ENCODE measurements at places on chromosomes 2 and 18. TPM values are rescaled to one million over a fixed set of nuclear protein-coding genes. Genes with fewer than 3 reads are reported as not detected.

DNA sequence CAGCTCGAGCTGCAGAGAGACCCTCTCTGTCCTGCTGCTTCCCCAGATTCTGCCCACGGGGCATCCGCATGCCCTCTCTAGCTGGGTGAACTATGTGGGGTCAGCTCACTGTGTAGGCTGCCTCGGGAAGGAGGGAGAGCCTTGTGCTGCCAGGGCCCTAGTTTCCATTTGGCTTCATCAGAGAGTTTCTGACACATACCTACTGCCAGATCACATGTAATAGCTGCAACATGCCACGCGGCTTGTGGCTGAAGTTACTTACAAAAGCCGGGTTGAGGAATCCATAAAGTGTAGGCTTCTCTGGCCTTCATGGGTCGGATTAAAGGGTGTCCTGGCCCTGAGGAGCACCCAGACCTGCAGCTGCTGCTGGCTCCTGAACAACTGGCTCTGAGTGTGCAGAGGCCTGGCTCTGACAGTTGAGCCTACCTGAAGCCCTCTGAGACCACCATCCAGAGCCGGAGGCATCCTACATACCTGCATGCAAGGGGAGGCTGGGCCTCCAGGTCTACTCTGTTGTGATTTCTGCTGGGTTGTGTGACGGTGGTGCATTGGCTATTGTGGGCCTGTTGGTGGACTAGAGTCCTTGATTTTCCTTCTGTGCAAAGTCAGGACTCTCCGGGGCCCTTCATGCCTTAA lies 130.0 kb downstream of the SH3RF3 start:
- no peak for DNase-seq

DNA sequence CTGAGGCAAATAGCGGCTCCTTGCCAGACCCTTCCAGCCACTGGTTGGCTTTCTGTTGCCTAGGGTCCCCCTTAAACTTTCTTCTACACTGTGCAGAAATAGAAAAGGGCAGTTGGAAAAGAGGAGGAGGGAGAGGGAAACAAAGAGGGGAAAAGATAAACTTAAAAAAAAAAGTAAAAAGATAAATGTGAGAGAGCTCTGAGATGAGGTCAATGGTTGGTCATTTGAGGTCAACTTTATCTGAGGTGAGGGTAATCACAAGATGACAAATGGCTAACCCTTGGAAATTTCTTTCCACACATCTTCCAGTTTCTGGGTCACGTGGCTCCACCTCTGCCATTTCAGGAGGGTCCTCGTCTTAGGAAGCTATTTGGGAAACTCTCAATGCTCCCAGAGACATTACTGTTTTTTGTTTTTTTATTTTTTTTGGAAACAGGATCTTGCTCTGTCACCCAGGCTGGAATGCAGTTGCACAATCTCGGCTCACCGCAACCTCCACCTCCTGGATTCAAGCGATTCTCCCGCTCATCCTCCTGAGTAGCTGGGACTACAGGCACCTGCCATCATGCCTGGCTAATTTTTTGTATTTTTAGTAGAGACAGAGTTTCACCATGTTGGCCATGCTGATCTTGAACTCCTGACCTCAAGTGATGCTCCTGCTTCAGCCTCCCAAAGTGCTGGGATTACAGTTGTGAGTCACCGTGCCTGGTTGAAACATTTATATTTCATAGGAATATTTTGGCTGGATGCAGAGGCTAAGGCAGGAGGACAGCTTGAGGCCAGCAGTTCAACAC lies 199.9 kb downstream of the TGIF1 start:
- no peak for DNase-seq

DNA sequence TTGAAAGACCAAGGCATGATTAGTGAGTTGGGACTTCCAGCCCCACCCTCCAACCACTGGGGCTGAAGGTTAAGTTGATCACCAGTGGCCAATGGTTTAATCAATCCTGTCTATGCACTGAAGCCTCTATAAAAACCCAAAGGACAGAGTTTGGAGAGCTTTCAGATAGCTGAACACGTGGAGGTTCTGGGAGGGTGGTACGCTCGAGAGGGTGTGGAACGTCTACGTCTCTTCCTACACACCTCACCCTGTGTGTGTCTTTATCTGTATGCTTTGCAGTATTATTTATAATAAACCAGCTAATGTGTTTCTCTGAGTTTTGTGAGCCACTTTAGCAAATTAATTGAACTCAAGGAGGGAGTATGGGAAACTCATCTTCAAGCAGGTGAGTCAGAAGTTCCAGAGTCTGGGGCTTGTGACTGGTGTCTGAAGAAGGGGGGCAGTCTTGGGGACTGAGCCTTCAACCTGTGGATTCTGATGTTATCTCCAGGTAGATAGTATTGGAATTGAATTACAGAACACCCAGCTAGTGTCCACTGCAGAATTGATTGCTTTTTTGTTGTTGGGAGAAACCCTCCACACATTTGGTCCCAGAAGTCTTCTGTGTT lies 20.3 kb downstream of the ACTR3 start:
- peak; percentile 58 for DNase-seq

GRCh38 chr2:218806346-218806978 lies 24.5 kb downstream of the CYP27A1 start:
- DNase-seq = no peak

DNA sequence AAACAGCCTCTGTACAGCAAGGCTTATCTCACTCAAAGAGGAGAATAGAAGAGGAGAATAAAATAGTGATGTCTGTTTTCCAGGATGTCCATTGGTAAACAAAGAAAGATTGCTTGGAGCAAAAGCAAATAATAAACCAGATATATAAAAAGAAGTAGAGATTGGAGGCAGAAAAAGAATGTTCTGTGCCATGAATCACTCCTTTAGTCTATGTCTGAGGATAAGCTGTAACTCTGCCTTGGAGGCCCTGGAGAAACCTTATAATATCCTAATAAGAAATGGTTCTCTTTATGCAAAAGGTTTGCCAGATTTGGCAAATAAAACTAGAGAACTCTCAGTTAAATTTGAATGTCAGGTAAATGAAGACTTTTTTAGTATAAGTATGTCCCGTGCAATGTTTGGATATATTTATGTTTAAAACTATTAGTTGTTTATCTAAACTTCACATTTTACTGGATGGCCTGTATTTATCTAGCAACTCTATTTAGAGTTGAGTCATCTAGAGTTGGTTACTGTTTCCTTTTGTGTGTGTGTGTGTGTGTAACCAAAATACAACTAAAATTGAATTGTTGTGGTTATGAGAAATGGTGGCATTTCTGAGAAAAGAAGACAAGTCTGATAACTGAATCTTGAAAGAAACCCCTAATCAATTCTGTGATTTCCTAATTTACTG lies 510.3 kb upstream of the SETBP1 start:
- DNase-seq = no peak

- DNase-seq = no peak
These were observed 219.6 kb downstream of the MBD2 start for GRCh38 chr18:54004828-54005227.

- no peak for DNase-seq
These were observed 876.2 kb upstream of the POU3F3 start for GRCh38 chr2:103977668-103978067.

COMMD1 gene
- total RNA-seq = 29.1 TPM

GRCh38 chr2:196275646-196276352 lies 104.4 kb upstream of the STK17B start:
- DNase-seq = no peak

ASB18 gene
- not detected for total RNA-seq

ABCG5 gene
- total RNA-seq = not detected

RGPD4 gene
- total RNA-seq = 0.64 TPM

ALK gene
- total RNA-seq = not detected

DNA sequence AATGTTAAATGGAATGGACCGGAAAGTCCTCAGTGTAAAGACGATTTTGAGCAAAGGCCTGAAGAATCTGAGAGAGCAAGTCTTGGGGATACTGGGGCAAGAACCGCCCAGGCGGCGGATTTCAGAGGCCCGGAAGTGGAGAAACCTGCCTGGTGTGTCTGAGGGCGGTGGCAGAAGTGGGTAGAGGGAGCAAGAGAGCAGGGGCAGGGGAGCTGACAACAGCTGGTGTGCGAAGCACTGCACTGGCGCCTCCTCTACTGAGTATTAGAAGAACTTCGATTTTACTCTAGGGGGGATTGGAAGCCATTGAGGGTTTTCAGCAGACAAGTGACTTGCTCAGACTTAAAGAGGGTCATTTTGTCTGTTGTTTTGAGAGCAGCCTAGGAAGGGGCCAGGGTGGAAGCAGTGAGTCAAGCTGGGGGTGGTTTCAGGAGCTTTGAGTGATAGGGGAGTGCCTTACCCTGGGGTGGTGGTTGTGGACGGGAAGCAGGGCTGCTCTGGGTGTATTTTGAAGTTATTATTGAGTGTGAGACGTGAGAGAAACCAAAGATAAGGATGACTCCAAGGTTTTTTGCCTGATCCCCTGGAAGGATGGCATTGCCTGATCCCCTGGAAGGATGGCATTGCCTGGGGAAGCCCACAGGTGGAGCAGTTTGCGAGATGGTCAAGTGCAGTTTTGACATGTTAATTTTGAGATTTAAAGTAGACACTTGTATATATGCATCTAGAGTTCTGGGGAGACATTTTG lies 52.5 kb downstream of the ZNF236 start:
- peak; percentile 52 for DNase-seq

SCG2 gene
- not detected for total RNA-seq

TMEM198 gene
- 4.2 TPM for total RNA-seq

GRCh38 chr2:216289470-216289869 lies 82.8 kb downstream of the MARCHF4 start:
- no peak for DNase-seq

SH3RF3 gene
- 2.2 TPM for total RNA-seq

DNA sequence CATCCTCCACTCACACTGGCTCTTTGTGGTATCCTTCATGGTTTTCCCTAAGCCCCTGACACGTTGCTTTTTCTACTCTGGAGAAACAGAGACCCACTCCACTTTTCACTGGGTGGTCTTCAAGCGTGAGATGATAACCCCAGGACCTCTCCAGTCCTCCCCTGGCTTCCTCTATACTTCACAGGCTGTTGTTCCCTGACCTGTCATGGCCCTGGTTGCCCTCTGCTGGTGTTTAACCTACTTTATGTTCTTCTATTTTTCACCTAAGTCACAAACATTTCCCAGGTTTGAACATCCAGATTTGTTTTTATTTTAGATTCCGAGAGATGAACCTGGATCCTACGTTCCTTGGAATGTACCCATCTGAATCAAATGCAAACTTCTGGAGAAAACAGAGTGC lies 84.5 kb downstream of the AOX1 start:
- DNase-seq = no peak

DNA sequence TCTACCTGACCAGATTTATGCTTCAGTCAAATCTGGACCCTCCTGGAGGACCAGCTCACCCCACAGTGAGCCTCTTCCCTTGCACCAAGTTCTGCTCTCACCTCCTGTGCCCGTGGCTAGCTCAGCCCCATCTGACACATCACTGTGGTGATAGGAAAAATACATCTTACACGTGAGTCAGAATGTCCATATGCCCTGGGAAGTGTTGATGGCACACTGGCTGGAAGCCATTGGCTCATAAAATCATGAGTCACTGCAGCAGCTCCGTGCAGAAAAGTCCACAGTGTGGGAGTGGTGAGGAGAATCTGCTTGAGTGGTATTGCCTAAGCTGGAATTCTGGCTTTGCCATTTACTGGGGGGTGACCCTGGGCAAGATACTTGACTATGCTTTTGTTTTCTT lies 42.6 kb upstream of the RAPGEF4 start:
- DNase-seq = peak; percentile 62

DNA sequence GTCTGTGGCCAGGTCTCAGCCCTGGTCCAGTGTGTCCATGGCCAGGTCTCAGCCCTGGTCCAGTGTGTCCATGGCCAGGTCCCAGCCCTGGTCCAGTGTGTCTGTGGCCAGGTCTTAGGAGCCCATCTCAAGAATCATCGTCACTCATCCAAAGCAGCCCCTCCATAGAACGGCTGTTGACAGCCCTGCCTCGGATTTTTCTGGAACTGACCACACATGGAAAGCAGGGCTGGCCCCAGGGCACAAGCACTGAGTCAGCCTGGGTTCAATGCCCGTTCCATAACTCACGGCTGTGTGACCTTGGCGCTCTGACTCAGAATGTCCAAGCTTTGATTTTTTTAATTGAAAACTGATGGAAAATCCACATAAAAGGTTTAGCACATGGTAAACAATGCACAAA lies 59.9 kb upstream of the SNTG2 start:
- no peak for DNase-seq

- DNase-seq = no peak
These were observed 26.9 kb upstream of the TNS1 start for GRCh38 chr2:218029366-218030360.

- peak; percentile 39 for DNase-seq
These were observed 5.4 kb upstream of the KCNJ13 start for GRCh38 chr2:232781765-232782164.

DNA sequence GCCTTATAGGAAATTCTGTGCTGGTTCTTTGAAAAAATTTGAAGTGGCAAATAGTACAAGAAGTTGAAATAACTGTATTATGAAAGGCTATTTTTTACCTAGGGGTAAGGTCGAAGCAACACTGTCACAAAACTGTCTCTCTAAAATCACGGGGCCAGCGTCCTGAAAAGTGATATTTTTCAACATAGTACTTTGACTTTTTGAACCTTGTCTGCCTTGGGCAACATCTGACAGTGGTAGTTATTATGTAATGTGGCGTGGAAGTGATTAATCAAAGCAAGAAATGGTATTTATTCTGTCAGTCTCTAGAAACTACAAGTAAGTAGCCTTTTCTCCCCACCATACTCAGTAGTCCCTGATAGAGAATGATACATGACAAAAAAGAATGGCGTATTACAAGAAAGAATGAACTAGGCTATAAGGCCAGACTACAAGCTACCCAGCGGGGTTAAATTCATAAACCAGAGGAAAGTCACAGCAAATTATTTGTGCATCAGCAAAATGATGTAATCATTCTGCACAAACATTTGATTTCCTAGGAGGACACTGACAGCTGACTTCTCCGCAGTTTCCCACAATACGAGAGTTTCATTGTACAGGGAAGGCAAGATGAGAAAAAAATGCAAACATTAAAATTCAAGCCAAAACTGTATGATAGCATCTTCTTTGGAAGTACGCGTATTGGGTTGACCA lies 9.8 kb downstream of the GEN1 start:
- DNase-seq = no peak

CAPN14 gene
- total RNA-seq = 0.49 TPM

DNA sequence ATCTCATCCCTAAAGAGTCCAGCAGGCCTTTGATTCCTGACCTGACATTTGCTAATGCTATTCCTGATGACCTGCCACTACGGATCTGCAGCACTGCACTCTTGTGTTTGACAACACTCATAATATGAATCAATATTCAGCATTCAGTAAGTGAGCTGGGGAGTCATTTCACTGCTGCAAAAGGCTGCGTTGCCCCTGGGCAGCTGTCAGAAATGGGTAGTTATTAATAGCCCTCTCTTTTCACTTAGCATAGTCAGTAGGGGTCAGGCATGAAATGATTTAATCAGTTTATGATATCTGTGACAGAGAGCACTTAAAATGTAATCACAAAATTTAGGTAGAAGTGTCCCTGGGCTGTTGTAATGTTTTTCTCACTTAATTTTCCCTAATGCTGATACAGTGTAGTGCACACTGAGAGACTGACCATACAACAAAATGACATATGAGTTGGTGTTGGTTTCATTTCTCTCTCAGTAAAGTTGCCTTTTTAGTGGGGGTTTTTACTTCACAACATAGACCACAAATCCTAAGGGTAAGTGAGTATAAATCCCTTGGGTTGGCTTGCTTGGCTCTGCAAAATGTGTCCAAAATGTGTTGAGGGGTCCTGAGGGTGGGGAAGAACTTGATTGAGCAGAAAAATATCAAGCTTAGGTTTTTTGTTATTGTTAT lies 184.8 kb downstream of the CAMKMT start:
- no peak for DNase-seq

SCYGR4 gene
- total RNA-seq = not detected

- no peak for DNase-seq
These were observed 23.8 kb upstream of the TMEM17 start for GRCh38 chr2:62529758-62530157.

- no peak for DNase-seq
These were observed 529.2 kb downstream of the EPHA4 start for GRCh38 chr2:221042926-221043325.

Data from activated naive CD8-positive, alpha-beta T cell treated with anti-CD3 and anti-CD28 coated beads for 36 hours (primary cell).